ENCODE measurements at places on chromosomes 2 and 18. TPM values are rescaled to one million over a fixed set of nuclear protein-coding genes. Genes with fewer than 3 reads are reported as not detected.

- no peak for DNase-seq
These were observed 161.3 kb downstream of the UBE2E3 start for GRCh38 chr2:181141676-181142075.

DNA sequence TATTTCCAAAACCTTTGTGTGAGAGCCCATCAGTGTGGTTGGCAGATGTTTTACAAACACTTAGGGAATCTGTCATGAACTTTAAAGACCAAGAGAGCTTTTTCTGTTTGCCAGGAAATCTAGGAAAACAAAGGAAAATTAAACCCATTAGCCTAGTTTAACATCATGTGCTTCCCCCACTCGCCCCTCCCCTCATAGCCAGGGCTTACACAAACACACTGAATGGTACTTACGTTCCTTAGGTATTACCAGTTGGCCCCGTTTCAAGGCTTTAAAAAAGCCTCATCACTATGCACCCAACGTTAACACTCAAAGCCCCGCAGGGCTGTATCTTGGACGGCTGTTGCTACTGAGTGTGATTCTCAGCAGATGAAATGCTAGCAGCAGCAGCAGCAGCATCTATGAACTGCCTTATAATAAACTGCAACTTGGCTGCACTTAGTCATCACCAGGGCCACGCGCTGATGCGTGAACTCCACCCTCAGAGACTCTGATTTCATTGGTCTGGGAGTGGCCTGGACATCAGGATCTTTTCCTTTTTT, 20.1 kb upstream of the TTC39C start:
- DNase-seq, result peak; percentile 80

DNA sequence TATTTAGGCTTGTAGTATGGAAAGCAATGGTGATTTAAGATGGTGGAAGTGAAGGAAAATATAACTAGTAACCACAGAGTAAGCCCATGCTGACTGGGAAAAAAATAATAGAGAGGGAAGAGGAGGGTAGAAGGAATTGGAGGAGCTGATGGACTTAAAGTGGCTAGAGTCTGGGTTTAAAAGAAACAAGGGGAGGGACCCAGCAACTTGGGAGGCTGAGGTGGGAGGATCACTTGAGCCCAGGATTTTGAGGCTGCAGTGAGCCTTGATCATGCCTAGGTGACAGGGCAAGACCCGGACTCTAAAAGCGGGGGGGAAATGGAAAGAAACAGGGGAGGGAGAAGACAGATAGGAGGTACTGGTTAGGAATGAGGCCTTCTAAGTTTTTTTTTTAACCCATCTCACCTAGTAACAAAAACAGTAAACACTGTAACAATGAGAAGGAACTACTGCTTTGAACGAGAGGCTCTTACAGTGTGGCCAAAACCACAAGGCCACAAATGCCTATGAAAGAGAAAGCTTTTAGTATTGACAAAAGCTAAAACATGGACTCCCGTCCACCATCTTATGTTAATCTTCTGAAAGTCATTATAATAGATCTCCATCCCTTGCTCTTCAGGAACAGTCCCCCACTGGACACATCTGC, 26.6 kb downstream of the METTL8 start:
- DNase-seq, result no peak

- no peak for DNase-seq
These were observed 39.7 kb downstream of the ANXA4 start for GRCh38 chr2:69781321-69782248.

GRCh38 chr2:241999184-241999583, 129.7 kb downstream of the RTP5 start:
- no peak for DNase-seq

DNA sequence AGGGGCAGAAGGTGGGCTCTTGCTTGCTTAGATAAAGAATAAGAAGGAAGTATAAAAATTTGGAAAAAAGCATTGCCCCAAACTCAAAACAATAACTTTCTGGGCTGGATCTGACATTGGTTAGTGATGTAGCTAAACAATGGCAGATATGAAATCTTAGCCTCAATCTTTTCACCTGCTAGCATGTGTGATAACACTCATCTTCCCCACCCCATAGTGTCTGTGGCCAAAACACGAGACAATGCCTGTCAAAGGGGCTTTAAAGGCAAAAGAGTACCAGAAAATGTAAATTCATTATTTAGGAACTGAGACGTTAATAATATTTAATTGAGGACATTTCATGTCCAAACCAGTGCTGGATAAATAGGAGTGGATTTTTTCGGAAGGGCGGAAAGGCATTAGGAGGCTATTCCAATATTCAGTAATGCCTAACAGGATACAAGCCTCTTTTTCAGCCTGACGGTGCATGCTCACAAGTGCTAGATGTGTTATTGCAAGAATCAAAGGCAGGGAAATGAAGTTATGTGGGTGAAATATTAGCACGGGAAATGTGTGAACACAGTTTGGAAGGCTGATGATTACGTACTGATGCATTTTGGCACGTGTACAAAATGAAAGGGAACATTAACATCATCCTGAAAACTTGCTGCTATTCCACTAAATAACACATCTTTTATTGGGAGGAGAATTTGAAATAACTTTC, 395.7 kb downstream of the GALR1 start:
- no peak for DNase-seq

DNA sequence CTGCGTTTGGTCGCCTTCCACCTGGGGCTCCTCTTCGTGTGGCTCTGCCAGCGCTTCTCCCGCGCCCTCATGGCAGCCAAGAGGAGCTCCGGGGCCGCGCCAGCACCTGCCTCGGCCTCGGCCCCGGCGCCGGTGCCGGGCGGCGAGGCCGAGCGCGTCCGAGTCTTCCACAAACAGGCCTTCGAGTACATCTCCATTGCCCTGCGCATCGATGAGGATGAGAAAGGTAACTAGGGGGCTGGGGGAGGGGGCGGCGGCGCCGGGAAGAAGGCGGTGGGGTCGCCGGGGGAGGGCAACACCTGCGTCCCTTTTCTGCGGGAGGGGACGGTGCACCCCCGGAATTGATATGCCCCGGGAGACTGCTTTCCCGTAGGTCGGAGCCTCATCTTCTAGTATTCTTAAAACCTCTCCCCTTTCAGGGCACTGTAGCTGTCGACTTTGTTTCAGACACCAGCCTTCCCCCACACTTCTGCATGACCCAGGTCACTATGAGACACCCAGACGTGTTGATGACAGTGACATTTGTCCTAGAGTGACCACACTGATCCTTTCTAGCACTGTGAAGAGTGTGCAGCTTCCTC, 755 bp downstream of the SPAST start:
- DNase-seq, result peak; percentile 67

DNA sequence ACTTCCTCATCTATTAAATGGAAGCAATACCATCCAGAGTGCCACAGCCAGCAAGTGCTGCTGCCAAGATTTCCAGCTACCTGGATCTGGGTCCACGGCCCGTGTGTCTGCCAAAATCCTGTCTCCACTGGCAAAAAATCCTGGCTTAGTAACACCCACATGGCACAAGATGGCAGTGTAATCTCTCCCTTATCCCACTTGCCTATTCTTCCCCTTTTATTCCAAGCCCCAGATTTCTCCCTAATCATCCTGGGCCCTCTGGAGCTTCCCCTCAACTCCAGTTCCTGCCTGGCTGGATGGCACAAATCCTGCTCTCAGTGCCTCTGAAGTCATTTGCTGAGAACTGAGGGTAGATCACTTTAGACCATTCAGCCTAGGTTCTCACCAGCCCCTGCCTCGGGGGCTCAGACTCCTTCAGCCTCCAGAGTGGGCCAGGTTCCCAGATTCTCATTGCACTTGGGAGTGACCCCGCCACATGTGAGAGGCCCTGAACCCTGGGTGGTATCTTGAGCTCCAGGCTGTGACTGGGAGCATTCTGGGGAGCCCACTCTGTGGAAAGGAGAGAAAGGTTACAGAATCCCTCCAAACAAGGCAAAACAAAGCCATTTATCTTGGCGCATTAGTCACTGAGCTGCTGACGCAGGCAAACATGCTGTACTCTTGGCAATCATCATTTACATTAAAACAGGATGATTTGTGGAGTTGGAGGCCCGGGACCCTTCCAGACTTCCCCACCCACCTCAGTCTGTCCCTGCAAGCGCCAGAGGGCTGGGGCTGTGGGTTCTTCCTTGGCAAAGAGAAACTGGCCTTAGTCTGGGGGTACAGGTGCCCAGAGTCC, 325.8 kb downstream of the DYSF start:
- no peak for DNase-seq

DNA sequence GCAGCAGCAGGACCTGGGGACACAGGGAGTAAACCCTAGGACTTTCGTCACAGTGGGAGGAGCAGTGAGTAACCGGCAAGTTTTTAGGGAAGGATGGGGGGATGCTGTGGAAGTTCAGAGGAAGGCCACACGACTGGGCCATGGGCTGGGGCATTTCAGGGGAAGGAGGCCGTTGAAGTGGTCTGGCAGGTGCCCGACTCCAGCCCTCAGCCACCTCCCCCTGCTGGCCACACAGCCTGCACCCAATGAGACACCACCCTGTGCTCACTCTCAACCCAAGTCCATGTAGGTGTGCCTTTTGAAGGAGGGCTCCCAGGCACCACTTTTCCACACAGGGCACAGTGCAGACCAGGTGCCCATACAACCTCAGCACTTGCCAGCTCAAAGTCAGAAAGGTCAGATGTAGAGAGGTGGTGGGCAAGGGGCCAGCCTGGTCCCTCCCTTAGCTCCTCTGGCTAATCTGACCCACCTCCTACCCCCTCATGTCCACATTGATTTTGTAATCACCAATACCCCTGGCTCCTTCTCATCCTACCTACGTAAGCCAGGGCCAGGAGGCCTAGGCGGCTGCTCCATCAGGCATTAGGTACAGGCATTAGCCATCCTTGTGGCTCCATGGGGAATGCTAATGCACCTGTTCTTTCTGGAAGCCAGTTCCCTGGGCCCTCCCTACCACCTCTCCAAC, 211.2 kb downstream of the SMAD2 start:
- peak; percentile 40 for DNase-seq

The C2orf72 gene
- total RNA-seq, result not detected

The GKN2 gene
- not detected for total RNA-seq

The HNMT gene
- 59.2 TPM for total RNA-seq

The FOXI3 gene
- not detected for total RNA-seq

The KCNE4 gene
- total RNA-seq, result 6.4 TPM

The CAPN13 gene
- not detected for total RNA-seq
